ENCODE measurements at places on chromosomes 7 and 10. TPM values are rescaled to one million over a fixed set of nuclear protein-coding genes. Genes with fewer than 3 reads are reported as not detected.
A peak's percentile ranks its signal among the peaks of the same experiment; 100 is the strongest.

DNA sequence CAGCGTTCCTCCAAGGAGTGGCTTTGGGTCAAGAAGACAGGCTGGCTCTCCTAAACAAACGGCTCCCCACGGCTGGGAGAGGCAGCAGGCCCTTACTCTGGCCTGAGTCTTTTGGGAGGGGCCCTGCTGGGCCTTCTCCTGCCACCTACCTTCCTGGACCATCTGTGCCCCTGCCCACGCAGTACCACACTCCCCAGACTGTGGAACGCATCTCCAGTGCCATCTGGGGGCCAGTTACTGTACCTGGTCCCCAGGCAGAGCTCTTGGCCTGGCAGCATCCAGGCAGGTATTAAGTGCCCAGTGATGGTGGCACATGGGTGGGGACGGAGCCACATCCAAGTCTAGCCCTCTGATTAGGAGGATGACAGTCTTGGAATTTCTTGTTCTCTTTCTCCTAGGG is 14.4 kb downstream of the ALKBH4 start:
- no peak for DNase-seq

GJC3 gene
- total RNA-seq, result not detected

GRCh38 chr10:23608926-23609325 is 170.1 kb downstream of the OTUD1 start:
- no peak for DNase-seq

- DNase-seq, result no peak
Observed at GRCh38 chr10:77479586-77479985, 158.0 kb downstream of the KCNMA1 start.

FOXI2 gene
- total RNA-seq, result not detected

PNPLA8 gene
- 0.87 TPM for total RNA-seq

LIPK gene
- total RNA-seq, result not detected

DNA sequence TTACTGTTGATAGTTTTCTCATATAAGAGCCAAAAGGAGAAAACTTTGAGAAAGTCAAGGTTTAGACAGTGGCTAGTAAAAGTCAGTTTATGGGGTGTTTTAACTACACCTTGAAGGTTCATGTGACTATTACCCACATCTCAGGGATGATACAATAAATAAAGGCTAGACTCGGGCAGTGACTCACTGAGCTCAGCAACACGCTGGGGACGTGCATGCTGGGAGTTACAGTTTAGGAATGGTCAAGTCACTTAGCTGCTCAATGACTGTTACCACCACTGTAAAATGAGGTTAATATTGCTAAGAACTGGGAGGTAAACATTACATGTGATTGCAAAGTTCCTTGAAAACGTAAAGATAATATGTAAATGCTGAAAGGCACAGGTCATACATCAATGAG is 1254.4 kb upstream of the PHF14 start:
- no peak for DNase-seq

DNA sequence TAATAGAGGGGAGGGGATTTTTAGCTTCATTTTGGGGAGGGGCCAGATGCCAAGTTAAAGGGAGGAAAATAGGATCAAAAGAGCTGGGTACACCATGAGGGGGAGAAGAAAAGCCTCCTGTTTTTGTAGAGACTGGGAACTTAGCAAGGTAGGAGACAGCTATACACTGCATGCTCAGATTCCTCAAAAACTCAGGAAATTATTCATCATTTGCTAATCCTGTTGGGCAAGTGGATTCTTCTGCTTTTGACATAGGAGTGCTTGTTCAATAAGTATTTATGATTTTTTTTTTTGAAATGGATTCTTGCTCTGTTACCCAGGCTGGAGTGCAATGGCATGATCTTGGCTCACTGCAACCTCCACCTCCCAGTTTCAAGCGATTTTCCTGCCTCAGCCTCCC is 73.4 kb downstream of the LYZL2 start:
- DNase-seq, result no peak

DNA sequence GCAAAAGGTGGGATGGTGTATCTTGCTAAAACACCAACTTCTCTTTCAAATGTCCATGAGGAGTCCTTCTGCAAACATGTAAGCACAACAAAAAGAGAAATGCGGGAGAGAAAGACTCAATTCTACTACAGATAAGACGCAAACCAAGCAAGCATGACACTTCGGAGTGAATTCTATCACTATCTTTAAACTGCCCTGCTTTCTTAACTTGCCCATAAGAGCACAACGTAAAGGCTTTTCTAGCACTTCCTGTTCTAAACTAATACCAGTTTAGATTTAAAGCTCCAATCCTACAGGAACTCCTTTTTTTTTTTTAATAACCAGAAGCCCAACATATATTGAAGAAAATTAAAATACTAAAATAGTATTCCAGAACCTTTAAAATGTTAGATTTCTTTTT is 8.4 kb downstream of the RHEB start:
- DNase-seq, result no peak

DNA sequence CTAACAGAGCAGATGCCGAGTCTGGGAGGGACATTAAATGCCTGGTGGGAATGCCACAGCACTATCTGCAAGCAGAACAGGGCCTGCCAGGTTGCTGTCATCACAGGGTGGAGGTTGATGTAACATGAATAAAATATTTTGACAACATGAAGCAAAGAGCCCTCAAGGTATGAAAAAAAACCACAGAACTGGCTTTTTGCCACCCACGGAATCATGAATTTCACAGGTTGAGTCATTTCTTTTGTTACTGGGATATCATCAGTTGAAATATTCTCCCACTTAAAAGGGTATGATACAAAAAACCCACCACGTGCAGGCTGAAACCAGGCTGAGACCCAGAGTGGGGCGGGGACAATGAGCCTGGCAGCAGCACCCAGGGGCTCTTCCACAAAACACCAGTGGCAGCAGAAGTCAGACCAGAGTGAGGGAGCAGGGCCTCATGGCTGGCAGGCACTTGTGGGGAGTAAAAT is 220.1 kb downstream of the TNS3 start:
- DNase-seq, result no peak

GRCh38 chr7:114789161-114789560 is 132.7 kb upstream of the MDFIC start:
- no peak for DNase-seq

DNA sequence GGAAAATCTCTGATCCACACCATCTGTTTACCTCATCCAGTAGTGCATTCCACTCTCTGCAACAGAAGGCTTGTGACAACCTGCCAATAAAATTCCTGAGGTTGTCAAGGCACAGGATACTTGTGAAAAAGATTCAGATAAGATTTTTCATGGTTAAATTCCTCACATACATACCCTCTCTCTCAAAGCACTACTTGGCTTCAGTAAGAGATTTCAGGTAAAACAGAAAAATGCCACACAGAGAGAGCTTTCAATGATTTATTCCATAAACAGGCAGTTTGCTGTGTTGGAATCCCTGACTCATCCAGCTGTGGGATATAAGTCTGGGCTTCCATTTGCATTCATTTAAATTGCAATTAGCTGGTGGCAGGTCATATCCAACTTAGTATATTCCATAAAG is 99.7 kb upstream of the CAV2 start:
- no peak for DNase-seq

SPDYE6 gene
- total RNA-seq, result not detected

DNA sequence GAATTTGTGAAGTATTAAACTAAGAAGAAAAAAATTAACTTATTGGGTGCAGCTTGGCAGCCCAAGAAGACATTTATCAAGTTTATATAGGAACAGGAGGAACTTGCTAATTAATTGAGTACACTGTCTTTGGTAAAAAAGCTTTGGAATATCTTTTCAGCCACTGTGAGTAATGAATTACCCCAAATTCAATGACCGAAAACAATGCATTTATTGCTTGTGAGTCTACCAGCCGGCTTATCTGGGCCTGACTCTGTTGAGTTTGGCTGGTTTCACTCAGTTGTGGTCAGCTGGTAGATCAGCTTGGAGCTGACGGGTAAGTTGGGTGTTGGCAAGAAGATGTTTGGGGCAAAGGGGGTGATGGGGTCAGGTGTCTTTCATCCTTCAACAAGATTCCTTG is 11.6 kb downstream of the GNG11 start:
- DNase-seq, result no peak

DNA sequence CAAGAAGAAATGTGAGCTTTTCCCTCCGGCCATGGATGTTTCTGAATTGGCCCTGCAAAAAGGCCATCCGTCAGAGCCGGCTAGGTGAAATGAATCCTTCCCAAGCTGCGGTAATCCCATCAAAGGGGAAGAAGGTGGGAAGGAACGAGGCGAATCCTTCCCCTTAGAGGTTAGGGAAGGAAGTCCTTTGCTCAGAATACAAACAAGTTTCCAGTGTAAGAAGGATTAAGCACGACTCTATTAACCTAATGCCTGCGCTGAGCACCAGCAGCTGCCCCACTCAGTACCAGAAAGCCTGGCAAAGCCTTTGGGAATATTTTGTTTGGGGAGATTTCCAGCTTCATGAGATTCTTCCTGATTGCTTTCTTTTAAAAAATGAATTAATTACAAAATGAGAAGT is 42.8 kb downstream of the CLRN3 start:
- no peak for DNase-seq

PDE6C gene
- total RNA-seq, result not detected

GRM3 gene
- total RNA-seq, result not detected

GRCh38 chr7:27171637-27172314 is 2.3 kb downstream of the HOXA10 start:
- no peak for DNase-seq

RNF148 gene
- not detected for total RNA-seq

GRCh38 chr7:45881759-45882464 is 6.4 kb upstream of the IGFBP1 start:
- no peak for DNase-seq

- DNase-seq, result no peak
Observed at GRCh38 chr7:154431045-154431444, 378.8 kb downstream of the DPP6 start.

- DNase-seq, result peak; percentile 61
Observed at GRCh38 chr7:131111081-131111576, 216.5 kb upstream of the MKLN1 start.

DNA sequence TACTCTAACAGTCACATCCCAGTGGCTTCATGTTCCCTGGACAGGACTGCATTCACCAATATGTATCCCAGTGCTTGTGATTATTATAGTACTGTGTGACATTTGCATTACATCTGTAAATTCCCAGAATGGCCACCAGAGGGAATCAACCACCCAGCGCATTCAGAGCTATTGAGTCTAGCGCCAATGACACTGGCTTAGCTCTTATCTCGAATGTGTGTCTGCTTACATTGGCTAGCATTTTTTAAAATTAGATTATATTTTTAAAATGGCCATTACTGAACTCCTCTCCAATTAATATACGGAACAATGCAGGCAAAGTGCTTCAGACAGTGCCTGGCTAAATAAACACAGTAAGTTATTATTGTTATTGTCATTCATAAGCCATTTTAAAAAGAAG is 36.3 kb downstream of the TRIL start:
- peak; percentile 87 for DNase-seq

- no peak for DNase-seq
Observed at GRCh38 chr10:78332657-78333056, 299.0 kb downstream of the RPS24 start.

HABP2 gene
- 2.0 TPM for total RNA-seq

GRCh38 chr7:123711832-123712293 is 36.9 kb downstream of the WASL start:
- DNase-seq, result no peak

C10orf95 gene
- total RNA-seq, result 8.0 TPM

TMEM270 gene
- not detected for total RNA-seq

DNA sequence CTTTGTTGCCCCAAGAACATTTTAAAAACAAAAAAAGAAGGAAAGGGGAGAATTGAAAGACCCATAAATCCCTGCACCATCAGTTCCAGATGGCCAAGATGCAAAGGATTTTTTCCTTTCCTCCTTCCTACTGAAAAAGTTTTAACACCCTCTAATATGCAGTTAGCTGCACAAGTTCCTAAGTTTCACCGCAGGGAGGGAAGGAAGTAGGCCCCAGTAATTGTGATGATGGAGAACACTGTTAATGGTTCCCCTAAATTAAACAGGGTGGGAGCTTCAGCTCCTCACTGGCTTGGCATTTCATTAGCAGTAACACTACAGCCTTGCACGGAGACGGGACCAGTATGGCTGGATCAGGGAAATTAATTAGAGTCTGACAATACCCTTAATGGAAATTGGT is 63.7 kb upstream of the PPIF start:
- no peak for DNase-seq

DNA sequence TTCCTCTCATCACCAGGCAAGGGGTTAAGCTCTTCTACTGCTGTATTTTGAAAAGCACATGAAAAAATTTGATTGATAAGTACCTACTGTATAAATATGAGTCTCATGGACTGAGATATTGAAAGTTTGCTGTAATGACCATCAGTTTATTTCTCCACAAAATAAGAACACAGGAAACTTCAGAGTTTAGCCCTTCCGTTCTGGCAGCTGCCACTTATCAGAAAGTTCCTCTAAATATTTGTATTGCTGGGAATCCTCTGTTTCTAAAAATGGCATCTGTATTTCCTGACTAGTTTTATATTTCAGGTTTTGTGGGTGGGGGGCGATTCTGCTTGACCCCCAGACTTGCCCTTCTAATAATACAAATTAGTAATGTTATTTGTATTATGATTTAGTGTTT is 92.0 kb downstream of the LYZL2 start:
- DNase-seq, result no peak

GRCh38 chr10:97778452-97779302 is 6.9 kb upstream of the SFRP5 start:
- no peak for DNase-seq

DNA sequence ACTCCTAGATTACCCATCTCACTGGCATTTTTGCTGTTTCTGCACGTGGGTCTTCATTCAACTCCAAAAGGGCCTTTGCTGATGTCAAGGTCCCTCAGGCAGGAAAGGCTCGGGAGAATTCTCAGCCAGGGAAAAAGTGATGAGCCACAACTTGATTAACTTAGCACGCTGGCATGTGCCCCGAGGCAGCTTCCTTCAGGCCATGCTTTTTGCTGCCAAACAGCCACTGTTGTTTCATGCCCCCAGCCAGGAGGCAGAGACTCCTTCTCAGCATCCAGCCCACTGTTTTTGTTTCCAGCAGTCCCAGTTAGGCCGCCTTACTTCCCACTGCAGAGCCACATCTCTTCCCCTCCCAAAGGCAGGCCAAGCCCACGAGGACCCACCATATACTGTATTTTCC is 266.5 kb upstream of the YAE1 start:
- no peak for DNase-seq

- no peak for DNase-seq
Observed at GRCh38 chr10:113151190-113151666, 201.2 kb downstream of the TCF7L2 start.
